Spleen (tissue), 13 donors: ENCODE measurements at places on chromosomes 4 and X. TPM values are rescaled to one million over a fixed set of nuclear protein-coding genes. Genes with fewer than 3 reads are reported as not detected.
A peak's percentile ranks its signal among the peaks of the same experiment; 100 is the strongest.

GRCh38 chr4:177118596-177118995 is 191.1 kb upstream of the NEIL3 start:
- no peak for DNase-seq

DNA sequence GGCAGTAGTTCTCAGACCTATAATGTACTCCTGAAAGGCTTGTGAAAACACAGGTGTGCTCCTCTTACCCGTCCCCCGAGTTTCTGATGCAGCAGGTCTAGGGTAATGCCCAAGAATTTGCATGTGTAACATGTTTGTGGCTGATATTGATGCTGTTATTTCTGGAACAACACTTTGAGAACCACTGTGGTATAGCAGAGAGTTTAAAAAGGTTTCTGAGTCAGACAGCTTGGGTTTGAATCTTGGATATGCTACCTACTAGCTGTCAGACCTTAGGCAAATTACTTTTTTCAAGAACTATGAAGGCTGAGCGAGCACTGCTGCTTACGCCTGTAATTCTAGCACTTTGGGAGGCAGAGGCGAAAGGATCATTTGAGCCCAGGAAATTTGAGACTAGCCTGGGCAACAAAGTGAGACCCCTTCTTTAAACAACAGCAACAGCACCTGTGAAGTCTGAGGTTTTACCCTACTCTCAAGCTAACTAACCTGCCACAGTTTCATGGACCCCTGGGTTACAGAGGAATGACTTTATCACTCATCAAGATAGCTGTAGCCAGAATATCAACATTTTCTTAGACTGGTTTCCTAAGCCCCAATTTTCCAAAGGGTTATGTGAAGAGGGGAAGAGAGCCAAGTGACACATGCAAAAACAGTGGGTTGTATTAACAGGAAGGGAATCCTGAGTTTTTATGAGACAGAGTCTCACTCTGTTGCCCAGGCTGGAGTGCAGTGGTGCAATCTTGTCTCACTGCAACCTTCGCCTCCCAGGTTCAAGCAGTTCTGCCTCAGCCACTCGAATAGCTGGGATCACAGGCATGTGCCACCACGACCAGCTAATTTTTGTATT is 5.1 kb downstream of the AFF1 start:
- DNase-seq, result no peak

DNA sequence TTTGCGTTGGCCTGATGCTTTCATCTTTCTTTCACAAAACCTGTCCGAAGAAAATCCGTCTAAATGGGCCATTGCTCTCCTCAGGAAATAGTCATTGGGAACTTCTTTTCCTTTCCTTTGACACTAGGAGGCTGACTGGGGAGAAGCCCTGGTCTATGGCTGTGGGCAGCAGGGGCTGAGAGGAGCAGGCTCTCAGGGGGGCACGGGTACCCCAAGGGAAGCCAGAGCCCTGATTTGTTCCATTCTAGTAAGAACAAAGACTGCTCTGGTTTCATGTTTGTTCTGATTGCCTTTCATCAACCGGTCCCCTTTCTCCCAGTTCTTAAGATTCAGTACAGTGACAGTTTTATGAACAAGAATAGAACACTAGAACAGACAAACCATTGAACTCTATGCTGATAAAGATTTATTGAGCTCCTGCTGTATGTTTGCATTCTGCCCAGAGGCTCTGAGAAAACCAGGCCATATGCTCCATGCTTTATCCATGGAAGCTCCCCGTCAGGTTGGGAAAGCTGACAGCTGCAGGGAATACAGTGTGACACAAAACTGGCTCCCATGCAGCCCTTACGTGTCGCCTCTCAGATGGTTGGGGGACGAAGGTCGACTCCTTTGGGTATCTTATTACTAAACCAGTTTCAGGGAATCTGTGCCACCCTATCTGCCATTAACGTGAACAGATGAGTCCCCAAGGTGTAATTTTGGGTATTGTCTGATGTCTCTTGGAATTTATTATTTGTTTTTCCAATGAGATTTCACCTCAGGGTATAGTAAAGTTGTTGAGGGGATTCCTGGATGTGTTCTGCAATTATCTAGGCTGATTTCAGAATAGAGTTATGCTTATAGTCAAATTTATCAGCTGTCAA is 72.4 kb upstream of the MSANTD1 start:
- DNase-seq, result no peak

The SFRP2 gene
- 0.66 TPM for total RNA-seq

GRCh38 chr4:185872747-185873380 is 60.9 kb upstream of the SORBS2 start:
- no peak for DNase-seq

The TKTL2 gene
- total RNA-seq, result 0.43 TPM

- no peak for DNase-seq
Measured at GRCh38 chr4:136754810-136755530, 777.3 kb downstream of the PCDH18 start.

DNA sequence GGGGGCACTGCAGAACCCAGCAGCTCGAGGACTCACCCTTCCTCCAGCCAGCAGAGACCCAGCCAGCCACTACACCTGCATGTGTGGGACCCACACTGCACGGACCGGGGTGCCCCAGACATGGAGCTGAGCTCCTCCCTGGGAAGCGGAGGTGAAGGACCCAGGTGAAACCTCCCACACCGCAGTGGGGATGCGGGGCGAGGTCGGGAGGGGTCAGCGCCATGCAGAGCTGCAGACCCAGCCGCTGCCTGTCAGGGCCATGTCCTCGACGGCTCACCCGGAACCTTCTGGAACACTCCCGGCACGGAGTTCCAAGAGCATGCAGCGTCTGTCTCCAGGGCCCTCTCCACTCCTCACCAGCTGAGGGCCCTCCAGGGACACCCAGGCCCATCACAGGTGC is 42.6 kb downstream of the GAK start:
- DNase-seq, result no peak

- peak; percentile 59 for DNase-seq
Measured at GRCh38 chr4:1291091-1291490, 1.4 kb downstream of the MAEA start.

The PAGE4 gene
- not detected for total RNA-seq

GRCh38 chr4:16443504-16444088 is 217.3 kb upstream of the TAPT1 start:
- no peak for DNase-seq

The XAGE1A gene
- total RNA-seq, result not detected

GRCh38 chrX:120536061-120536460 is 24.7 kb downstream of the CUL4B start:
- DNase-seq, result no peak

The CSAG2 gene
- not detected for total RNA-seq

- DNase-seq, result no peak
Measured at GRCh38 chrX:132146456-132146855, 18.6 kb upstream of the FRMD7 start.

The HSFX2 gene
- 1.5 TPM for total RNA-seq

The CCKAR gene
- not detected for total RNA-seq

GRCh38 chr4:89008166-89008565 is 48.8 kb downstream of the FAM13A start:
- no peak for DNase-seq

The BTC gene
- total RNA-seq, result not detected

DNA sequence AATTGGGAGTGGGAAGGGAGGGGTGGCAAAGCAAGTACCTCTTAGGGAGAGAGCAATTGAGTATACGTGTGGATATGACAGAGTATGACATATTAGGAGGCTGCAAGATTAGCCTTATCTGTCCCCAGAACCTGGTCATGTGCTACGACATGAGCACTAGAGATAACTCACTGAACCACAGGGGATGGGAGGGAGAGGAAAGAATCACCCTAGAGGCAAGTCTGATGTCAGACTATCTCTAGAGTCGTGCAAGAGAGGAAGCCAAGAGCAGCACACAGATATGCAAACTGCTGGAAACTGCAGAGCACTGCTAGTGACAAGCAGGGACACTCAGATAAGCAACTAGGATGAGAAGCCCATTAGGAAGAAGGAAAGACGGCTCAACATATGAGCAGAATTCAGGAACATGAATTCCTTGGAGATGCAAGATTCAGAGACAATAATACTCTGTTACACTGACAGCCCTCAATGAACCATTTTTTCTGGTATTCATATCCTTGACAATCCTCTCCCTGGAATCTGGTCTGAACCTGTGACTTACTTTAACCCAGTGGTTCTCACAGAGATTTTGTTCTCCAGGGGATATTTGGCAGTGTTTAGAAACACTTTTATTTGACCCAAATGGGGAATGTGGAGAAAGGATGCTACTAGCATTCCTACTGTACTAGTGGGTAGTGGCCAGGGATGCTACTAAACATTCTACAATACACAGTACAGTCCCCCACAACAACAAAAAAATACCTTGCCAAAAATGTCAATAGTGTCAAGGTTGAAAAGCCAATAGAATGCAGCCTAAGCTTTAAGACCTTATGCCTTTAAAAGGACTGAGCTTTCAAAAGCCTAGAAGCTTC is 84.0 kb upstream of the BMP2K start:
- DNase-seq, result no peak

DNA sequence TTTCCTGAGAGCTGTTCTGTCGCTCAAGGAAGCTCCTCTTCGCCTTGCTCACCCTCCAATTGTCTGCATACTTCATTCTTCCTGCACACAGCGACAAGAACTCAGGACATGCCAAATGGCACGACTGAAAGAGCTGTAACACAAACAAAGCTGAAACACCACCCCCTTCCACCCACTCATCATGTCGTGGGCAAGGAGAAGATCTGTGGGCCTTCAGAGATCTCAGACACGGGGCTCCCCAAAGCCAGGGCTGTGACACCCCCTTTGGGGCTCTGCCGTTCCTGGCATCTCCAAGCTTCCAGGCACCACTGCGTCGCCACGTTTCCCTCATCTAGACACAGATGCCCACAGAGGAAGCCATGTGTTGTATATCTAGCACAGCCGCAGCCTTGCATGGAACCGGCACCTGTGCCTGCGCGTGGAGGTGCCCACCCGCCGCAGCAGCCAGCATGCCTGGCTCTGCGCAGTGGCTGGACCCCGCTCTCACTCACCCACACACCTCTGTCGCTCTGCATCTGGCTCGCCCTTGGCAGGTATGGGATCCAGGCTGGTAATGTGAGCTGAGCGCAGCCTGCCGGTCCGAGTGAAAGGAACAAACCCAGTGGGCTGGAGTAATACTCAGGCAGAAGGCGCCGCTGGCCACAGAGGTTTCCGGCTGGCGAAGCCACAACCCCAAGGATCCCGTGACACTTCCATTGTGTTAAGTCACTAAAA is 676.4 kb upstream of the INTU start:
- DNase-seq, result no peak

GRCh38 chrX:13891377-13892140 is 74.7 kb upstream of the GPM6B start:
- no peak for DNase-seq

DNA sequence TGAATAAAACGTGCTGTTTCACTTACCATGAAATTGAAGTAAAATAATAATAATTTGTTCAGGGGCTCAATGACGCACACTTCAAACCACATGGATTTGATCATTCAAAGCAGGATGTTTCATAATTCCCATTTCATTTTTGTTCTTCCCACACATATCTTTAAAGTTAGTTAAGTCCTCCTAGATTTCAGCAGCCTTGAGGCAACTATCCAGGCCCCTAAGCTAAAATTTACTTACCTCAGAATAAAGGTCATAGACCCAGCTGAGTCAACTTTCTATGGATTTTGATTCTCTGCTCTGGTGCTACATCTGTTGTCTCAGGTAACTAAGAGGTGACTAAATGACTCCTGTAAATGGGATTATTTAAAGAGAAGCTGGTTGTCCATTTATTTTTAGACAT is 25.0 kb downstream of the GPR174 start:
- no peak for DNase-seq

DNA sequence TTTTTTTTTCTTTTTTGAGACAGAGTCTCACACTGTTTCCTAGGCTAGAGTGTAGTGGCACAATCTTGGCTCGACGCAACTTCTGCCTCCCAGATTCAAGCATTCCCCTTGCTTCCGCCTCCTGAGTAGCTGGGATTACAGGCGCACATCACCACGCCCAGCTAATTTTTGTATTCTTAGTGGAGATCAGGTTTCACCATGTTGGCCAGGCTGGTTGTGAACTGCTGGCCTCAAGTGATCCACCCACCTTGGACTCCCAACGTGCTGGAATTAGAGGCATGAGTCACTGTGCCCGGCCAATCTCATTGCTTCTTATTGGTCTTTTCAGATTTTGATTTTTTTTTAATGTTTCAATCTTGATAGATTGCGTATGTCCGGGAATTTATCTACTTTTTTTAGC is 124.4 kb downstream of the NBDY start:
- no peak for DNase-seq

GRCh38 chr4:851701-852430 is 25.9 kb upstream of the CPLX1 start:
- DNase-seq, result peak; percentile 58

The FAM47C gene
- 0.09 TPM for total RNA-seq

GRCh38 chr4:141306331-141306730 is 85.6 kb downstream of the ZNF330 start:
- DNase-seq, result no peak

The BEND4 gene
- total RNA-seq, result 3.7 TPM

The ATP6AP1 gene
- total RNA-seq, result 83.0 TPM

The MAGT1 gene
- 45.6 TPM for total RNA-seq

DNA sequence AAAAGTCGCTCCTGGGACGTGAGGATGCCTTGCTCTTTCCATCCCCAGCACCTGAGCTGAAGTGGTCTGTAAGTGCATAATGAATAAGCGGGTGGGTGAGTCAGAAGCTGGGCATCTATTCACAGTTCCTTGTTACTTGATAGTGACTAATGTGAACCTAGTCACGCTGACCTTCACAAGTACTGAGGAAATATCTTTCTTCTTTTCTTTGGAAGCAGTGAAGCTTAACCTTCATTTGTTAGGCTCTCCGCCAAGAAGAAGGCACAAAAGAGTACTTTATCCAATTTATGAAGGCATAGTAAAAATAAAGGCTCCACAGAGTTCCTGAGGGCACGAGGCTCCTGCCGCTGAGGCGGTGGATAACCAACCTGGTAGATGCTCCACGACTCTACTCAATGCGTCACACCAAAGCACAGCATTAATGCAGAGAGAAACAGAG is 475.7 kb upstream of the SLIT2 start:
- DNase-seq, result no peak

DNA sequence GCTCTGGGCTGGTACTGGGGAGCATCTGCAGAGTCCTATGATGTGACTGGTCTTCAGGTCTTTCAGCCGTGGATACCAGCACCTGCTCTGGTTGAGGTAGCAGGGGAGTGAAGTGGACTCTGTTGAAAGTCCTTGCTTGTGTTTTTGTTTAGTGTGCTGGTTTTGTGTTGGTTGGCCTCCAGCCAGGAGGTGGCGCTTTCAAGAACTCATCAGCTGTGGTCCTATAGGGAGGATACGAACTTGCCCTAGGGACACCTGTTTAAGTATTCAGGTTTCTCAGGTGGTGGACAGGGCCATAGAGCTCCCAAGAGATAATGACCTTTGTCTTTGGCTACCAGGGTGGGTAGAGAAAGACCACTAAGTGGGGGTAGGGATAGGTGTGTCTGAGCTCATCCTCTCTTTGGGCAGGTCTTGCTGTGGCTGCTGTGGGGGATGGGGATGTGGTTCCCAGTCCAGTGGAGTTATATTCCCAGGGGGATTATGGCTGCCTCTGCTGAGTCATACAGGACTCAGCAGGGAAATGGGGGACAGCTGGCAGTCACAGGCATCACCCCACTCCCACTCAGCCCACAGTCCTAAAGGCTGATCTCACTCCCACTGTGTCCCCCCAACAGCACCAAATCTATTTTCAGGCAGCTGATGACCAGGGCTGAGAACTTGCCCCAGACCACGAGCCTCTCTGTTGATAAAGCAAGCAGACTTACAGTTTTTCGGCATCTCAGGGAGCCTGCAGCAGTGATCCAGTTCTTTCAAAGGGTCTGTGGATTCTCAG is 24.1 kb downstream of the MSMO1 start:
- no peak for DNase-seq

- no peak for DNase-seq
Measured at GRCh38 chr4:40622913-40623312, 6.8 kb downstream of the RBM47 start.

The GYPB gene
- total RNA-seq, result not detected
